ENCODE measurements at places on chromosomes 11 and 22.

DNA sequence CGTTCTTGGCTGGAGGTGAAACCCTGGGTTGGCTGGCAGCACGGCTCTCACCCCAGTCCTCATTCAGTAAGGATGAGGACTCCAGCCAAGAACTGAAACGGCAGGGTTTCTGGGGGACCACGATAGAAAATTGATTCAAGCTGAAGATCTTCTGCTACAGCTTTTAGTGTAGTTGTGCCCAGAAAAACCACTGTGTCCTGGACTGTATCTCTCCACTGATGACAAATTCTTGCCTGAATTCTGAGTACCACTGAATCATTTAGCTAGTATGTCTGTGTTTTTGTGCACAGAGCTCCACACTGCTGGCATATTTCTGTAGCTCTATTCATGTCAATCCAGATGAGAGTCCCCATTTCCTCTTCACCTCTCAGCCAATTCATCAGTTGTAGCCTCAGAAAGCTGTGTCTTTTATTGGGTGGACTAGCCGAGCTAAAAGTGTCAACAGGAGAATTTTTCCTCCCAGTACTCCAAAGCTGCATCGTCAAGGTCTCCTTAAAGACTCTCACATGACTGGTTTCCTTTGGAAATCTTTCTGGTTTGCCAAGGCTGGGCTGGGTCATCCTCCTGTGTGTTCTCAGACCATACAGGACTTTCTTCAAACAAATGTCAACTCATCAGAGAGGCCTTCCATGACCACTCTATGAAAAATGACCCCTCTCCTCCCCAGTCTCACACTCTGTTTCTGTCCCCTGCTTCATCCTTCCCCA lies 144.6 kb downstream of the LDLRAD3 start:
- DNase-seq = no peak

GRCh38 chr22:44091751-44092150 lies 67.6 kb downstream of the PARVB start:
- DNase-seq = no peak

DNA sequence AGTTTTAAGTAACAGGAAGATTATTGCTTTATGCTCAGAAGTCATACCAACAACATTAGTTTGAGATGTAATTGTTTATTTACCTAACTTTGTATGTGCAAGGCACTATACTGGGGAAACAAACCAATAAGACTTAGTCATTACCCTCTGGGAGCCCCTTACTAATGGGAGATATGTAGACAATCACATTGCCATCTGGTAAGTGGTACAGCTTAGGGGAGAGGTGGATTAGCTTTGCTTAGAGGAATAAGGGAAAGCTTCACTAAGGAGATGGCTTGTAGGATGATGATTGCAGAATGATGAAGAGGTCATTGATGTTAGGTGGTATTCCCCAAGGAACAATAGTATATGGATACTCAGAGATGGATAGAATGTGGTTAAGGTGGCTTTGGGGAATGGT lies 17.5 kb downstream of the EMSY start:
- DNase-seq = no peak

- DNase-seq = no peak
Observed at GRCh38 chr11:117230286-117230961, 1.4 kb downstream of the PCSK7 start.

GRCh38 chr22:37986371-37986770 lies 2.0 kb upstream of the SOX10 start:
- DNase-seq = no peak

GRCh38 chr11:105023003-105023402 lies at the start of gene CASP5:
Gene CASP5 (minus strand): TSS chr11:105023168. CDS start chr11:105023136, 32 bp downstream.
- peak; percentile 71 for DNase-seq

DNA sequence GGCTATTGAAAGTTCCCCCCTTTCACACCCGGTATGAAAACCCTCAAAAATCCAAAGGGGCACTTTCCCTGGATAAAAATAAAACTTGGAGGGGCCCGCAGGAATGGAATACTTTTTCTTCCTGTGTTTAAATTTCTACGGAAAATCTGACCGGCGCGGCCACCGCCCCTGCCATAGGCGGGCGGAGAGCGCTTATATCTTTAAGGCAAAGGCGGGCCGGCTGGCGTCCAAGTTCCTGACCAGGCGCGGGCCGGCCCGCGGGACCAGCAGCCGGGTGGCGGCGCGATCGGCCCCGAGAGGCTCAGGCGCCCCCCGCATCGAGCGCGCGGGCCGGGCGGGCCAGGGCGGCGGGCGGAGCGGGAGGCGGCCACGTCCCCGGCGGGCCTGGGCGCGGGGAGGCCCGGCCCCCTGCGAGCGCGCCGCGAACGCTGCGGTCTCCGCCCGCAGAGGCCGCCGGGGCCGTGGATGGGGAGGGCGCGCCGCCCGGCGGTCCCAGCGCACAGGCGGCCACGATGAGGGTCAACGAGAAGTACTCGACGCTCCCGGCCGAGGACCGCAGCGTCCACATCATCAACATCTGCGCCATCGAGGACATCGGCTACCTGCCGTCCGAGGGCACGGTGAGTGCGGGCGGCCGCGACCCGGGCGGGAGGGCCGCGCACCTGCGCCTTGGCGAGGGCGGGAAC lies at the start of gene ANO1:
Gene ANO1 (plus strand): TSS at position 223 of the 686 bp plus-strand sequence. CDS start 290 bp downstream, at position 513.
- DNase-seq = no peak

DNA sequence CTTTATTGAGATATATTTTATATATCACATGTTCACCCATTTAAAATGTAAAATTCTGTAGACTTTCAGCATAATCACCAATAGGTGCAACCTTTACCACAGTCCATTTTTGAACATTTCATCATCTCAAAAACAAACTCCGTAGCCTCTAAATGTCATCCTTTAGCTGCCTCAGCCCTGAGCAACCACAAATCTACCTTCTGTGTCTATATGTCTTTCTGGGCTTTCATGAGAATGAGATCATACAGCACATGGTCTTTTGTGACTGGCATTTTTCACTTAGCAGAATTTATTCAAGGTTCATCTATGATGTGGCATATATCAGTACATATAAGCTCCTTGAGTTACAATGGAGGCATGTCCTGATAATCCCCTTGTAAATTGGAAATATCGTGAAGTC lies 320.5 kb downstream of the ETS1 start:
- no peak for DNase-seq

- DNase-seq = no peak
Observed at GRCh38 chr11:61160487-61161189, 588 bp downstream of the VPS37C start.

GRCh38 chr11:113839842-113840241 lies 35.5 kb downstream of the USP28 start:
- DNase-seq = no peak

- peak; percentile 61 for DNase-seq
Observed at GRCh38 chr11:75383246-75383645, 16.1 kb upstream of the RPS3 start.

- DNase-seq = peak; percentile 24
Observed at GRCh38 chr11:73141031-73141308, 1.1 kb downstream of the FCHSD2 start.

GRCh38 chr11:16827139-16827538 lies 88.7 kb downstream of the C11orf58 start:
- no peak for DNase-seq

DNA sequence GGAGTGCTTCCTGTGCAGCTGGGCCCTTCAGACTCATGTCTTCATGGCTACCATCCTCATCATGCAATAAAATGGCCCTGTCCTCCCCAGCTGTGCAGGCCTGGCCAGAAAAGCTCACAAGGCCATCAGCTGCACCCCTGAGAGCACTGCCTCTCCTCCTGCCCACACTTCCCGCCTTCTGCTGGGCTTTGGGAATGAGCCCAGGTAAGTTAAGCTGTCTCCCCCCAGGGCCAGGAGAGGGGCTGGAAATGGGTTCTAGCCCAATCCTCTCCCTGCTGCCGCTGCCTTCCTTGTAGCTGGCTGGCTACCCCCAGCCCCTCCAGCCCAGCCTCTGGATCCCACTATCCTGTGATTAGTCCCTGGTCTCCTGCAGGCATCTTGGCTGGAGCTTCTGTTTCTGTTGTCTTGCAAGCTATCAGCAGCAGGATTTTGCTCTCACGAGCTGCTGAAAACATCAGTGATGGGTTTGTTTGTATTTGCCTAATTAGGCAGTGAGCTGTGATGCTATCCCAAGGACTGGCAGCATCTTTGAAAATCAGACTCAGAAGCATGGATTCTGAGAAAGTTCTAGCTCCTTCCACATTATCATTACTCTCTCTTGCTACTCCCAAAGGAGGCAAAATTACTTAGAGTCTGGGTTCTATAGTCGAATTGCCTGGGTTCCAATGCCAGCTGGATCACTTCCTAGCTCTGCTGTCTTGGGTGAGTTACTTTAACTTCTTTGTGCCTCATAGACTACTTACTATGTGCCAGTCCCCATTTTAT lies 168.1 kb downstream of the ST3GAL4 start:
- DNase-seq = no peak

DNA sequence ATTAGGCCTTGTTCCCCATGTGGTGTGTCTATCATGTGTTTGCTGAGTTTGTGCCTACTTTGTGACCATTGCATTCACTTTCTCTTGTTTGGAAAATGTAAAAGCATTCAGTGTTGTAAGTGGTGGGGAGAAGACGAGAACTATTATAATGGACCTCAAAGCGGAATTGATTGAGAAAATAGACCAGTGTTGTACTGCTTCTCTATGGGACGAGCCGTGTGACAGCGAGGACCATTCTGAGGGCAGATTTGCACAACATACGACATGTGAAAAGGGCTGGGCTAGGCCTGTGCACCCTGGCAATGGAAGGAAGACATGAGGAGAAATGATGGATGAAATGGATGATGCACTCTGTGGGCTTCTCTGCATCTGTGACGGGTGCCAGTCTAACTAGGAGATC lies 233.5 kb downstream of the DSCAML1 start:
- DNase-seq = no peak

- no peak for DNase-seq
Observed at GRCh38 chr22:47994045-47994444, 1231.6 kb downstream of the TBC1D22A start.

- no peak for DNase-seq
Observed at GRCh38 chr11:129612447-129612961, 203.1 kb upstream of the TMEM45B start.

DNA sequence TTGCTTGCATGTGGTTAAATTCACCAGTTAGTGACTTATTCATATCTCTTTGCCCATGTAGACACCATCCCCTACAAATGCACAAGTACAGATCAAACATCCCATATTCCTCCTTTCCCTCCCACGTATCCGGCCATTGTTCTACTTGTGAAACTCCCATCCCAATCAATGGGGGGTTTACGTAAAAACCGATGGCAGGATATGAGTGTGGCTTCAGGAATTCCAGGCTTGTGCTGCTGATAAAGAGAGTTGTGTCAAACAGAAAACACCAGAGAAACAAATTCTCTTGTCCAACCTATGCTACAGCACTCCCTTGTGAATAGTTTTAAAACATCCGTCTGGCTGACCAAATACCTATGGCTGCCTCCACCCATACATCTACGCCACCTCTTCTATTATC lies 15.5 kb downstream of the FLI1 start:
- no peak for DNase-seq

- no peak for DNase-seq
Observed at GRCh38 chr11:64316672-64317324, 561 bp downstream of the TRMT112 start.

DNA sequence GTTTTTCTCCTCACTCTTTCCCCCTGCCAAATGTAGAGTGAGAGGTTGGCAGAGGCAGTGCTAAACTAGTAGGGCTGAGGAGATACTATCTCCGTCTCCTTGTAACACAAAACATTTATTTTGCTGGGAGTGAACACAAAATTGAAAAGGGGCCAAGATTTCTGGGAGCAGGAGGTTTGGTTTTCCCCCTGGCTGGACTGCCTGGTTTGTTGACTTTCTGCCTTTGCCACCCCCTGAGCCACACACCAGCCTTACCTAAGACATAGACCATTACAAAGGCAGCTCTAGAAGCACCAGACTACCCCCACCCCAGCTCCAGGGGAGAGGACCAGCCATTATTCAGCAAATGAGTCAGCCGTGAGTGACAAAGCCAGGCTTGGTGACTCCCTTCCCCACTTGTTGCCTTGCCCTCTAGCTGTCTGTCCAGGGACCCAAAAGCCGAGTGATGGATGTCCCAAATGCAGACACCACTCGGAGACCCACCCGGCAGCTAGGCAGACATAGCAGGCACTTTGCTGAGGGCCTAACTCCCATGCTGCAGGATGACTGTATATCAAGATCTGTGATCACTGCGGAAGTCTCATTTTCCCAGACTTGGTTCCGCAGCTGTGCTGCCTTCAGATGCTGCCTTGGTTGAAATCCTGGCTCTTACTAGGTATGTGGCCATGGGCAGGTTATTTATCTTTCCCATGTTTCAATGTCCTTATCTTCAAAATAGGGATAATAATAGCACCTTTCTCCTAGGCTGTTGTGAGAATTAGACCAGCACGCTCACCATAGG lies 17.7 kb upstream of the CDON start:
- DNase-seq = no peak

DNA sequence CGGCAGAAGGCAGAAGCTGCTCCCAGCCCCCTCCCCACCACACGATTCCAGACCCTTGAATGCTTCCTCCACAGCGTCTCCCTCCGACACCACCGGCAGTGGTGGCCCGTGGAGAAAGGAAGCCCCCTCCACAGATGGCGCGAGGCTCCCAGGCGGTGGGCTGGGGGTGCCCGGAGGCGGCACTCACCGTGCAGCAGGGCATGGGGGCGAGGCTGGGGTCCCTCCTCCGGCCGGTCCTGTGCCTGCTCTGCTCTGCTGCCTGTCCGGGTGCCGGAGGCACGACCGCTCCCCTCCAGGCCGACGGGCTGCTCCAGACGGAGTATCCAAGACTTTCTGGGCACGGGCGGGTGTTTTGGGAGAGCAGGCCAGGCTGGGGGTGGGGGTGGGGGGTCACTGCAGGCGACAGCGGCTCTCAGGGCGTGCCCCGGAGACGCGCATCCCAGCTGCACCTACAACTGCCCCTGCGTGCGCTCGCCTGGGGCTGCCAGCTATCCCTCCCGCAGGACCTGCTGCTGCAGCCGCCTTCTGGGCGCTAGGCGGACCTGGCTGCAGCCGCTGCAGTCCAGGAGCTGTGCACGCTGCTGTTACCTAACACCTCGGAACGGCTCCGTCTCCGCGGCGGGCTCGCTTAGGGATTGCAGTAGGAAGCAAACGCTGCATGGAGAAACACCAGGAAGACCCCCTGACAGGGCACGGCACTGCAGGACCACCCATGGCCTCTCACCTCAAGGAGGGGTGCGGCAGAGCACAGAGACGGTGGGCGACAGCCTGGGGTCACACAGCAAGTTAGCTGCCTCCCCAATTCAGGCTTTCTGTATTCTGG lies 15.2 kb downstream of the MRGPRG start:
- no peak for DNase-seq

- peak; percentile 10 for DNase-seq
Observed at GRCh38 chr11:110896358-110896757, 184.1 kb upstream of the ARHGAP20 start.

GRCh38 chr11:109584001-109584972 lies 162.3 kb downstream of the C11orf87 start:
- DNase-seq = no peak

GRCh38 chr22:43734370-43735150 lies 77.5 kb downstream of the EFCAB6 start:
- DNase-seq = no peak

DNA sequence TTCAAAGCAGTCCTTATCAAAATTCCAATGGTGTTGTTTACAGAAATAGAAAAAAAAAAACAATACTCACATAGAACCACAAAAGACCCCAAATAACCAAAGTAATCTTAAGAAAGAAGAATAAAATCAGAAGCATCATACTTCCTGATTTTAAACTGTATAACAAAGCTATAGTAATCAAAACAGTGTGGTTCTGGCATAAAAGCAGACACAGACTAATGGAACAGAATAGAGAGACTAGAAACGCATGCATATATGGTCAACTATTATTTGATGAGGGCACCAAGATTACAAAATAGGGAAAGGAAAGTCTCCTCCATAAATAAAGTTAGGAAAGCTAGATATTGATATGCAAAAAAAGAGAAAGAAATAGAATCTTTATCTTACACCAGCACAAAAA lies 120.1 kb upstream of the TEAD1 start:
- no peak for DNase-seq

- no peak for DNase-seq
Observed at GRCh38 chr22:28027453-28028448, 108.7 kb upstream of the PITPNB start.

Measured in inflammatory macrophage (primary cell).